ENCODE measurements at places on chromosomes 5 and 9.
A peak's percentile ranks its signal among the peaks of the same experiment; 100 is the strongest.

GRCh38 chr9:134391319-134392231, 65.3 kb downstream of the RXRA start:
- DNase-seq: no peak

- no peak for DNase-seq
Observed at GRCh38 chr5:76888733-76889300, 39.0 kb downstream of the S100Z start.

DNA sequence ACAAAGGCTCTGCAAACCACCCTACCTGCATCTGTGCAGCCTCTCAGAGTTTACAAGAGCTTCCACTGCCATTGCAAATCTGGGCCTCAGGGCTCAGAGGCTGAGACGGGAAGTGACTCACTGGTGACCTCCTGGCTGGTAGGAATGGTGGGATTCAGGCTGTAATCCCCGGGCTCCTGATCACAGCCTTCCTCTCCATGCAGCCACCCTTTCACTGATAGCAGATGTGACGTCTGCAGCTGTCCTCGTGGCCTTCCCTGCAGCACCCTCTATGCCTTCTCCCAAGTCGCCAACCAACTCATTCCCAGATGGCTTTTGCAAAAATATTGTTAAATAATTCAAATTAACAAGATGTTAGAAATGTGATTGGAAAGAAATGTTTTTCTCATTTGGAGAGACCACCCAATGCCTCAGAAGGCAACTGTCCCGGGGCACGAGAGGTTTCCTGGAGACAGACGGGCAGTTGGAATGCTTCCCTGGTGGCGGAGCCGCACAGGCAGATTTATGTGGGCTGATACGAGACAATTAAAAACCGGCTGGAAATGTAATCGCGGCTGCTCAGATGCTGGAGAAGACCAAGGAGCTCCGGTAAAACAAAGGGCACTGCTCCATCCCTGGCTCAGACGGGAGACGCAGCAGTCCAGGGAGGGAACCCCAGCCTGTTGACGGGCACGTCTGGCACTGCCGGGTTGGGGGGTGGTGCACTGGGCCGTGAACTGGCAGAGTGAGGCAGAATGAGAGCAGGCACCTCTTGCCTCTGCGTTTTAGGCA, 34.4 kb upstream of the SLC25A51 start:
- no peak for DNase-seq

DNA sequence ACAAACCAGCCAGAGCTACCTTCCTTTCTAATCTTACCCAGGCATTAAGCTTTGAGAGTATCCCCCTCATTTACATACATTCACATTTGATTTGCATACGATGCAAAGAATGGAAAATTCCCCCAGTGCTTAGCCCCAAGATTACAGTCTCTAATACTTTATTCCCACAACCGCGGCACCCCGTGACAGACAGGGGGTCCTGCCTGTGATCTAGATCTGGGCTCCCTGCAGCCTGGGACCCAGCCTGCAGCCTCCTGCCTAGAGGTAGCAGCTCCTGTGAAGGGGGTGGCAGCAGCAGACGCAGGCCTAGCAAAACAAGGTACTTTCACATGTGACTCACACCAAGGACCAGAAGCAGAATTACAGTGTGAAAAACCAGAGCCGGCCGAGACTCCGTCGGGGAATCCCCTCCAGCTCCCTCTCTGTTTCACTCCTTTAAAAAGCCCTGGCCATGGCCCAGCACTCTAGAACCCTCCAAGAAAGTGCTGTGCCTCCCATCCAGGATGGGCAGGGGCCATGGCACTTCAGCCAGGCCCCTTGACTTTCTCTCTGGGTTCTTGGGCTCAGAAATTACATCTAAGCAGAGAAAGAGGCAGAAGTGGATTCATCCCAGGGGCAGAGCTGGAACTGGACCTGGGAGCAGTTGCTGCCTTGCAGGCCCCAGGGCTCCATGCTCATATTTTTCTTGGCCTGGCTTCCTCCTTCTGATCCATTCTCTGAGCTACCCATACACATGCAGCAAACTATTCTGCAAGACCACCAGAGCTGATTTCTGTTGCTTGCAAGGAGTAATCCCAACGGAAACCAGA, 14.0 kb upstream of the TCF7 start:
- DNase-seq: no peak

DNA sequence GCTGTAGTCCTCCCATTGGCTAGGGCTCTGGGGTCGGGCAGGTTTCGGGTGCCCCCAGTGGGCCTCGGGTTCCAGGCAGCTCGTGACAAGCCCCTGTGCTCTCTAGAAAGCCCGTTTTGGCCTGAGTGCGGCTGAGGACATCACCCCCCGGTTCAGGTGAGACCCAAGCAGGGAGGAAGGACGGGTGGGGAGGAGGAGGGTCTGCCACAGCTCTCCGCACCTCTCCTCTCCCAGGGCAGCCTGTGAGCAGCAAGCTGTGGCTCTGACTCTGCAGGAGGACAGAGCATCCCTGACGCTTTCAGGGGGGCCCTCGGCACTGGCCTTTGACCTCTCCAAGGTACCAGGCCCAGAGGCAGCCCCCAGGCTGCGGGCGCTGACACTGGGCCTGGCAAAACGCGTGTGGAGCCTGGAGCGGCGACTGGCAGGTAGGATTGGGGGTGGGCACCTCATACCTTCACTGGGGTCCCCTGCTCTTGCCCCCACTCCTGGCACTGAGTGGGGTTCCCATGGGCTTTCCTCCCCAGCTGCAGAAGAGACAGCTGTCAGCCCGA, 672 bp downstream of the PAXX start:
- DNase-seq: no peak

- no peak for DNase-seq
Observed at GRCh38 chr5:123001808-123002207, 34.7 kb downstream of the PPIC start.

- no peak for DNase-seq
Observed at GRCh38 chr5:31952067-31952466, 222.1 kb downstream of the GOLPH3 start.

GRCh38 chr5:170221327-170221741, 11.5 kb upstream of the C5orf58 start:
- DNase-seq: no peak

GRCh38 chr9:108382310-108382709, 473.5 kb downstream of the ACTL7B start:
- no peak for DNase-seq

GRCh38 chr9:137236238-137236935, 4.7 kb upstream of the TUBB4B start:
- peak; percentile 88 for DNase-seq

DNA sequence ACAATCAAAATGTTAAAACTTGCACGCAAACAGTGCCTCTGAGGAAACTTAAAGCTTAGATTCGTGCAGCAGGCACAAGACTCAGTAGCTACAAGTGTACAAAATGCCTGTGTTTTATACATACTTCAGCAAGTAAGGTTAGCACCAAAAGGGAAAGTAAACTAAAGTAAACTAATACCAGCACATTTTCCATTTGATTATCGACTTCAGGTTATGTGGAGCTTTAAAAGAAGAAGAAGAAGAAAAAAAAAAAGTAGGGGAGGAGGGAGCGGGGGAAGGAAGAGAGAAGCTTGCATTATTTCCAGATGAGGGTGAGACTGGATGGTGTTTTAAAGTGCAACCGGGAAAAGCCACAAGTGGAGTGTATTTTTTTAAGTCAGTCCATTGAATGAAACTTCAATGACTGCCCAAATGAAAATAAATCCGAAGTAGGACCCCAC, 596 bp upstream of the ADAMTS6 start:
- DNase-seq: no peak

GRCh38 chr5:137105351-137106035, 393.6 kb downstream of the SPOCK1 start:
- DNase-seq: no peak

- peak; percentile 47 for DNase-seq
Observed at GRCh38 chr5:131324303-131324702, 60.5 kb downstream of the CDC42SE2 start.

DNA sequence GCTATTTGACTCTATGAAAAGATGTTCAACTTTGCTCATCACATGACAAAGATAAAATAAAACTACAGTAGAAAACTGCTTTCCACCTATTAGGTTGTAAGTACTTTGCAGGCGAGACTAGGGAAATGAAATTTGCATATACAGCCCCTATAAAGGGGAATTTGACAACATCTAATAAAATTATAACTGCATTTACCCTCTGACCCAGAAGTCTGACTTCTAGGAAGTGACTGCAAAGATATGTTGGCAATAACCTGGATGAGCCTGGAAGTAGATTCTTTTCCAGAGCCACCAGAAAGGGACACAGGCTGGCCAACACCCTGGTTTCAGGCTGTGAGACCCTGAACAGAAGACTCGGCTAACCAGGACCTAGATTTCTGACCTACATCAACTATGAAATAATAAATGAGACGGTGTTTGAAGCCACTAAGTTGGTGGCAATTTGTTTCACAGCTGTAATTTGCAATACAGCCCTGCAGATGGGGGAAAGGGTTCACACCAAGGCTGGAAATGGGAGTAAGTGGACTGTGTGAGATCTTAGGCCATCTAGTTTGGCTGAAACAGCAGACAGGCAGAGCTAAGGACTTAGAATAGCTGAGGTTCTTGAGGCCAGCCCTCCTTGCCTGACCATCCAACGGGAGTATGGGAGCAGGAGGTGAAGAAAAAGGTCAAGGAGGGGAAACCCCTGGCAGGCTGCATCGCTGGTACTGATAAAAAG, 106.6 kb downstream of the SIL1 start:
- no peak for DNase-seq

- DNase-seq: peak; percentile 7
Observed at GRCh38 chr9:93090091-93090655, 5.8 kb upstream of the CARD19 start.

DNA sequence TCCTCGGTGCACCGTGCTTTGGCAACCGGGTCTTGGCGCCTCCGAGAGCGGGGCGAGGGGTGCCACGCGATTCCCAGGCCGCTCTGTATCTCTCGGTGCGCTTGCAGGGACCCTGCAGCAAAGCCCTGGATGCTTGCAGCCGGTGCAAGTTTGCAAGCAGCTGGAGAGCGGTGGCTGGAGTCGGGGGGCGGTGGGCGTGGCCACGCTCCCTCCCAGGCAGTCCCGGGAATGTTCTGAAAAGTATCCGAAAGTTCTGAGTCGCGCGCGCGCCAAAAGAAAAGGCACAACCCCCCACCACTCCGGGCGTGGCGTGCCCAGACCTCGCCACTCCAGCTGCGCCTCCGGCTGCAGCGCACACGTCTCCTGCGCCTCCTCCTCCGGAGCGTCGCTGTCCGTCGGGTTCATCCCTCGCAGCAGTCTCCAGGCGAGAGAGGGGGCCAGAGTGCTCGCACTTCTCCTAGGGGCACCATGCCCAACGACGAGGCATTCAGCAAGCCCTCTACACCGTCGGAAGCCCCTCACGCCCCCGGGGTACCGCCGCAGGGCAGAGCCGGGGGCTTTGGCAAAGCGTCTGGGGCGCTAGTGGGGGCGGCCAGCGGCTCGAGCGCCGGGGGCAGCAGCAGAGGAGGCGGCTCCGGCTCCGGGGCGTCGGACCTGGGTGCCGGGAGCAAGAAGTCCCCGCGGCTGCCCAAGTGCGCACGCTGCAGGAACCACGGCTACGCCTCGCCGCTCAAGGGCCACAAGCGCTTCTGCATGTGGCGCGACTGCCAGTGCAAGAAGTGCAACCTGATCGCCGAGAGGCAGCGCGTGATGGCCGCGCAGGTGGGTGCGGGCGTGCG, at the start of gene DMRT1:
Gene DMRT1 (plus strand): TSS at position 327 of the 839 bp plus-strand sequence. CDS start 142 bp downstream, at position 469.
- DNase-seq: no peak

GRCh38 chr5:56692359-56693219, 122.8 kb upstream of the MAP3K1 start:
- no peak for DNase-seq

DNA sequence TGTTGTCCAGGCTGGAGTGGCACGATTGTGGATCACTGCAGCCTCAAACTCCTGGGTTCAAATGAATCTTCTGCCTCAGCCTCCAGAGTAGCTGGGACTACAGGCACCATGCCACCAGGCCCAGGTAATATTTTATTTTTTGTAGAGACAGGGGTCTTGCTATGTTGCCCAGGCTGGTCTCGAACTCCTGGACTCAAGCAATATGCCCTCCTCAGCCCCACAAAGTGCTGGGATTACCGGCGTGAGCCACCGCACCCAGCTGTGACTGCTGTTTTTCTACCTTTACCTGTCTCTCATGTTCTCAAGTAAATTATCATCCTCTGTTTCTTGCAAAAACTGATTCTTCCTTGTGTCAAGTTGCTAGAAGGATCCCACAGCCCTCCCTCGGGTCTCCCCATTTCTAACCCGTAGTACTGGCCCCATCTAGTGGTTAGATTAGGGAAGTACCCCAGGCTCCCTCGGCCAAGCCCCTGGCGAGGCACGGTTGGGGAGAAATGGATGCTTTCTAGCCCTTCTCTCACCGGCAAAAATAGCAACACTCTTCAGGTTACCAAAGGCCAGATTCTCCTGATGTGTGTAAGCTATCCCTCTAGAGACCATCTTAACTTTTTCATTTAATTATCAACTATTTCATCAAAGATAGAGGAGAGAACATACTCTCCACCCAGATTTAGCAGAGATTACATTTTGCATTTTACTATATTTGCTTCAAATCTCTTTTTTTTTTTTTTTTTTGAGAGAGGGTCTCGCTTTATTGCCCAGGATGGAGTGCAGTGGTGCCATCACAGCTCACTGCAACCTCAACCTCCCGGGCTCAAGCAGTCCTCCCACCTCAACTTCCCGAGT, 19.2 kb upstream of the TOR1B start:
- peak; percentile 85 for DNase-seq

DNA sequence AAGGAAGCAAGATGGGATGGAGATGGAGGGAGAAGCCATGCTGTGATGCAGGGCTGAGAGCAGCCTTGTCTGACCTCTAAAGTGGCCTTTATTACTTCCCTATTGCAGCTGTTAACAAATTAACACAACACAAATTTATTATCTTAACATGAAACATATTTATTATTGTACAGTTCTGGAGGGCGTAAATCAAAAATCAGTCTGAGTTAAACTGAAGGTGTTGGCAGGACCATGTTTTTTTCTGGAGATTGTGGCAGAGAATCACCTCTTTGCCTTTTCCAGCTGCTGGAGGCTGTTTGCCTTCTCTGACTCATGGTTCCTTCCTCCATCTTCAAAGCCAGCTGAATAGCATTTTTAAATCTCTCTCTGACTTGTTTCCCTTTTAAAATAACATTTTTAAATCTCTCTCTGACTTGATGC, 7.2 kb upstream of the MCC start:
- no peak for DNase-seq

GRCh38 chr5:74975582-74975981, 76.8 kb downstream of the GCNT4 start:
- no peak for DNase-seq

DNA sequence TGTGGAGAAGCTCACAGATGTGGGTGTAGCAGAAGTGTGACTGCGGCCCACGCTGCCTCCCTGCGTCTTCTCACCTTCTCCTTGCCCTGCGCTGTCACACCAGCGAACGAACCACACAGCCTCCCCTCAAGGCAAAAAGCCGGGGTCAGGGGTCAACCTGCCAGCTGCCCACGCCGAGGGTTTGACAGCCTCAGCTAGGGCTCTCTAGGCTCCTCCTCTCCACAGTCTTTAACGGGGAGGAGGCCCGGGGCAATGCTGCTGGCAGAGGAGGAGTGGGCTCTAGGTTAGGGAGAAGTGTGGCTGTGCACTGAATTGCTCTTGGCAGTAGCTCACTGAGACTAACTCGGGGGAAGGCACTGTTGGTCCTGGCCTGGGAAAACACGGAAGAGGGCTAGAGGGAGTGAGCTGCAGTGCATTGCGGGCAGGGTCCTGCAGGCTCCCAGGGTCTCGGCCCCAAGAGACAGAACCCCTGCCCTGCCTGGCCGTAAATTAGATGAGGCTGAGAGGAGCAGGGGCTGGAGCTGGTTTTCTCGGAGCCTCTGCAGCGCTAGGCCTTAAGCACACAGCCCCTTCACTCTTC, 4.2 kb upstream of the TRIM52 start:
- no peak for DNase-seq

Data from right forelimb (tissue), 1 donor.